ENCODE measurements at places on chromosomes 6 and 20.
A peak's percentile ranks its signal among the peaks of the same experiment; 100 is the strongest.

DNA sequence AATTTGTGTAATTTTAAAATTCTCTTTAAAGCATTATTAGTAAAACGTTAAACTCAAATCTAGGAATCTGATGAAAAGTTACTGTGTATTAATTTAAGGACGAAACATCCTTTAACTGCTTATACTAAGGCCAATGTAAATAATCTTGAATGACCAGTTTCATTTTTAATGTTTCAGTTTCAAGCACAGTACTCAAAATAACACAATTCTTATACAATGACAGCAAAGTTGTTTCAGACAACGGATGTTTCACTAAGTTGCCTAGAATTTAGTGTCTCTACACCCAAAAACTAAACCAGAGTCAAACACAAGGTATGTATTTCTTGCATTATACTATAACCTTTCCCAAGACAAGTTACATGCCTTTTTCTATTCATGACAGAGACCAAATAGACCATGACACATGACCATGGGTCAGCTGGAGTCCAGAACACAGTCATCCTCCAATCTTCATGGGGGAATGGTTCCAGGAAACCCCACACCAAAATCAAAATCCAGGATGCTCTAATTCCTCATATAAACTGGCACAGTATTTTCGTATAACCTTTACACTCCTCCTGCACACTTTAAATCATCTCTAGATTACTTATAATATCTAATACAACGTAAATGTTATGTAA is 7.7 kb downstream of the PHIP start:
- DNase-seq = no peak

GRCh38 chr6:112439010-112439409 is 91.9 kb downstream of the RFPL4B start:
- no peak for DNase-seq

- DNase-seq = peak; percentile 74
Observed at GRCh38 chr6:29737707-29738630, 14.7 kb downstream of the HLA-F start.

- no peak for DNase-seq
Observed at GRCh38 chr6:54737247-54737646, 109.3 kb upstream of the FAM83B start.

GRCh38 chr20:14573676-14574075 is 236.3 kb upstream of the FLRT3 start:
- no peak for DNase-seq

DNA sequence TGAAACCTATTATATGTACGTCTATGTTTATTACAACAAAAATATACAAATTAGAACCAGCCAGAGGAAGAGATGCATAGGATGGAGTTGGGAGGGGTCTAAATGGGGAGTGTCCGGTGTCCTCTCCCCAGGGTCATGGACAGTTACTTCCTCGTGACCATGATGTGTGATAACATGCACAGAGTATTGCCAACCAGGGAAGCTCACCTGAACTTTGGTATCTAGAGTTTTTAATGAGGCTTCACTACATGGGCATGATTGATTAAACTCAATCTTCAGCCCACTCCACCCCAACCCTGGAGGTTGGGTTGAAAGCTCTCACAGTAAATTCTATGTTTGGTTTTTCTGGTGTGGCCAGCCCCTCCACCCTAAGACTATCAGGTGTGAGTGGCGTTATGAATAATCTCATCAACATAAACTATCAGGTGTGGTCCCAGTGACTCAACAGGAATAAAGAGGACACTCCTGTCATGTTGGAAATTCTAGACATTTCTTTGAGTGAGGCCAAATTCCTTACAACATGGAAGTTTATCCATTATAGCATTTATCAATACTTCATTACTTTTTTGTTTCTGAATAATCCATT is 36.4 kb upstream of the FKBP1A start:
- no peak for DNase-seq

Data from activated CD4-positive, alpha-beta T cell treated with anti-CD3 and anti-CD28 coated beads, Interleukin-2, amount 50 U/mL, for 4 hours (primary cell).